ENCODE measurements at places on chromosomes 3 and 15. TPM values are rescaled to one million over a fixed set of nuclear protein-coding genes. Genes with fewer than 3 reads are reported as not detected.

The CCDC13 gene
- total RNA-seq: 0.17 TPM

The ZIC4 gene
- not detected for total RNA-seq

The CHRD gene
- 23.9 TPM for total RNA-seq

The GHSR gene
- total RNA-seq: not detected

The GOLGA8R gene
- 1.6 TPM for total RNA-seq

The LAMB2 gene
- total RNA-seq: 645 TPM

The STRIT1 gene
- total RNA-seq: not detected

The PARP15 gene
- not detected for total RNA-seq

The NIT2 gene
- total RNA-seq: 25.5 TPM

The RLBP1 gene
- not detected for total RNA-seq

The AADACL2 gene
- total RNA-seq: not detected

The NTRK3 gene
- not detected for total RNA-seq

The DAZL gene
- total RNA-seq: not detected

The ZNF80 gene
- not detected for total RNA-seq

The TGM4 gene
- 0.35 TPM for total RNA-seq

The CLEC3B gene
- total RNA-seq: 0.55 TPM

The GPR15 gene
- not detected for total RNA-seq

The SLC24A5 gene
- not detected for total RNA-seq

The RETNLB gene
- not detected for total RNA-seq

The PPM1L gene
- total RNA-seq: 5.1 TPM

All from renal cortical epithelial cell (primary cell).